ENCODE measurements at places on chromosomes 3 and 15.

DNA sequence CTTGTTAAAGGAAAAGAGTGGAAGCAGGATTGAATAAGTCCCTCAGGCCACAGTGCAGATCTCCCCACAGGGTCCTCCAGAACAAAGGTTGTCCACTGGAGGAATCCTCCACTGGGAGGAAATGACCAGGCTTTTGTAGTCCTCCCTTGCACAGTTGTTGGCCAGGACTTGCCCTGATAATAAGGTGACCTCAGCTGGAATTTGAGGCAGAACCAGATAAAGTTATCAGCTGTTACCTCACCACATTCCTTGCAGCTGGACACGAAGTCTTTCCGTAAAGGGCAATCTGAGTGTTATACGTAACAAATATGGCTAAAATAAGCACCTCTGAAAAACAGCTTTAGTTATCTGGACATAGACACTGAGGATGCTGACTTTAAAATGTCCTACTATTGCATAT lies 83.5 kb upstream of the NAALADL2 start:
- DNase-seq, result no peak

DNA sequence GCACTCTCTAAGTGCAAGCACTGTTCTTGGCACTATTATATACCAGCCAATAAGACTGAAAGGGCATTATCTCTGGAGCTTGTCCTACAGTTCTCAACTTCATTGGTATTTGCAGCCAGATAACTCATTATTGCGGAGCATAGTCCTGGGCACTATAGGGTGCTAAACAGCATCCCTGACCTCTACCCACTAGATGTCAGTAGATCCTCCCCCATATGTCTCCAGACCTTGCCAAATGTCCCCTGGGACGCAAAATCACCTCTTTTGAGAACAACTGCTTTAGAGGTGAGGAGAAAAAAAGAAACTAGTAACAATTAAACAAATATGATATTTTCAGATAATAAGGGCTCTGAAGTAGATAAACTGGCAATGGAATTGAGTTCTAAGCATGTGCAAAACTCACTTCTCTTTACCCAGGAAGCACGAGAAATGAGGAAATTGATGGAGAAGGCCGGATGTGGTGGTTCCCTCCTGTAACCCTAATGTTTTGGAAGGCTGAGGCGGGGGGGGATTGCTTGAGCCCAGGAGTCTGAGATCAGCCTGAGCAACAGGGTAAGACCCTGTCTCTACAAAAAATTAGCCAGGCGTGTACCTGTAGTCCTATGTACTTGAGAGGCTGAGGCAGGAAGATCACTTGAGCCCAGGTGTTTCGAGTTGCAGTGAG lies 61.4 kb downstream of the FRMD4B start:
- no peak for DNase-seq

DNA sequence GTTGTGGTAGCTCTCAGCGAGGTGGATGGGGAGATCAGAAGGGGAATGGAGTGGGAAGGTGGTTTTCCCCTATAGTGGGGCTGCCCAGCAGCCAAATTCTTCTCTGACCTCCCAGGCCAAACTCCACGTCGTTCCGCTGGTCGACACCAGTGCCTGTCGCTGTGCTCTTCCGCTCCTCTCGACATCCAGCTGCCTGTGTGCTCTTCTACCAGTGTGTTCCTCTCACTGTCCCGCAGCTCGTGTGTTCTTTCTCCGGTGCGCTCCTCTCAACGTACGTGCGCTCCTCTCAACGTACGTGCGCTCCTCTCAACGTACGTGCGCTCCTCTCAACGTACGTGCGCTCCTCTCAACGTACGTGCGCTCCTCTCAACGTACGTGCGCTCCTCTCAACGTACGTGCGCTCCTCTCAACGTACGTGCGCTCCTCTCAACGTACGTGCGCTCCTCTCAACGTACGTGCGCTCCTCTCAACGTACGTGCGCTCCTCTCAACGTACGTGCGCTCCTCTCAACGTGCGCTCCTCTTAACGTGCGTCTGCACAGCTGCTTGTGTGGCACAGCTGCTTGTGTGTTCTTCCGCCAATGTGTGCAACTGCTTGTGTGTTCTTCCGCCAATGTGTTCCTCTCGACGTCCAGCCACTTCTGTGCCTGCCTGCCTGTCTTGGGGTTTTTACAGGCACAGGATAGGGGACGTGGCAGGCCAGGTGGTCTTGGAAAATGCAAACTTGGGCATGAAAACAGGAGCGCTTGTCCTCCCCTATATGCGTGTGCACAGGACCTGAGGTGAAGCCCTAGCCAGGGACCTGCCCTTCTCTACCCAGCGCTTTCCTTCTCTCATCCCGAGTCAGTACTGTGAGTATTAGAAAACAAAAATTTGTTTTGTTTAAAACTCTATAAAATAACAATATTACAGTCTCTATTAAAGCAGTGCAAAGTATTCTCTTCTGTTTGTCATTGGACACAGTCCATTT lies 991.1 kb downstream of the GBE1 start:
- no peak for DNase-seq

DNA sequence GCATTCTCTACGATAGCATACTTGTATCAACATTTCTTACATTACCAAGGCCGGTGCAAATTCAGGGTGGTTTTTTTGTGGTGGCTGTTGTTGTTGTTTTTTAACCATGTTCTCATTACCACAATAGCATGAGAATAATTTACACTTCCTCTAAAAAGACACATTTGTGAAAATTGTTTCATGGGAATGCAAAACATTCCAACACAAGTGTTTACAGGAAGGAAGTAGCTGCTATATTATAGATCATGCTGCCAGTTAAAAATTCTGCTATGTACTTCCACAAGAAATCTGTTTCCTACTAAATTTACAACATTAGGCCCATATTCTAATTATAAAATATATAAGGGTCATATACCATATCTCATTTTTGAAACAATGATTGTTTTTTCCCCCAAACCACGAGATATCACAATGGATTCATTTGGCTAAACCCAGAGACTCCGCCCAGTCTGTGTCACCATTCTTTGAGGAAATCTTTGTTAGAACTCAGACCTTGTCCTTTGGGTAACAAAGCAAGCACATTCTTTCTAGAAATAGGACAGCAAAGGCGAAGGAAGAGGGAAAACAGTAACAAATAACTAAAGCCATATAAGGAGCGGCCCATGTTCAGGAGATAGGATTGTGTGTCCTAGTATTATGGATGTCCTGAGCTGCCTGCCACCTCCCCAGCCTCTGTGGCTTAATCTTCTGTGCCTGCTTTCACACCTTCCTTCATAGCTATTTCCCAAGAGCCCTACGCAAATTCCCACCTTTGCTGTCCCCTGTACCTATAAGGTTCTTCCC lies 60.1 kb downstream of the UACA start:
- DNase-seq, result no peak

DNA sequence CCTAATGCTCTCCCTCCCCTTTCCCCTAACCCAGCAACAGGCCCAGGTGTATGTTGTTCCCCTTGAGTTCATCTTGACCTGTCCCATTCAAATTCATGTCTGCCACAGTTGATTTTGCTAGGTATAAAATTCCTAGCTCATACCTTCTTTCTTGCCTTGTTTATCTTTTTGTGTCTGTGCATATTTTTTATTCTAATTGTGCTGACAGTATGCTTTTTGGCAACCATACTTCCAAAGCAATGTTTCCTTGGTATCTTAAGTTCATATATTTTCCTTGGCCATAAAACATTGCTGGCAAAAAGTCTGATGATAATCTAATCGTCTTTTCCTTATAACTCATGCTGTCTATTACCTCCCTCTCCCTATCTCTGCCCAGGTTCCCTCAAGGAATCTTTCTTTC lies 15.5 kb downstream of the LNP1 start:
- no peak for DNase-seq

- DNase-seq, result no peak
Measured at GRCh38 chr15:58058729-58059128, 6.8 kb downstream of the ALDH1A2 start.

- DNase-seq, result no peak
Measured at GRCh38 chr3:142863010-142863817, 25.7 kb downstream of the PCOLCE2 start.

DNA sequence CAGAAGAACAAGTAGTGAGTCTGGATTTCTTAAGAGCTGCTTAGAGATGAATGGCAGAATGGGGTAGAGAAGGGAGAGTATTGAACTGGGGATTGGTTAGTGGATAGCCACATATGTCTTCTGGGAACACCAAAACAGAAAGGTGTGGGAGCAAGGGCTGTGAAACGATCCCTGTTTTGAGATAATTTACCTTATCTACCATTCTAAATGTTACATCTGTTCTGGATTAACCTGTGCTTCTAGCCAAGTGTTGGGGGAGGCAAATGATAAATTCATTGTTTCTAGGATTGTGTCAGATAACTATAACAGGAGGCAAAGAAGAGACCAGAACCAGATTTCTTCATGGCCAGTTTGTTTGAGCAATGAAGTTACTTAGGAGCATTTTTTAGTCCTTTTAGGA lies 8.4 kb downstream of the NR1D2 start:
- no peak for DNase-seq

GRCh38 chr15:87910301-87910700 lies 346.2 kb downstream of the NTRK3 start:
- no peak for DNase-seq

GRCh38 chr15:25329696-25330095 lies 109.1 kb downstream of the UBE3A start:
- DNase-seq, result no peak

DNA sequence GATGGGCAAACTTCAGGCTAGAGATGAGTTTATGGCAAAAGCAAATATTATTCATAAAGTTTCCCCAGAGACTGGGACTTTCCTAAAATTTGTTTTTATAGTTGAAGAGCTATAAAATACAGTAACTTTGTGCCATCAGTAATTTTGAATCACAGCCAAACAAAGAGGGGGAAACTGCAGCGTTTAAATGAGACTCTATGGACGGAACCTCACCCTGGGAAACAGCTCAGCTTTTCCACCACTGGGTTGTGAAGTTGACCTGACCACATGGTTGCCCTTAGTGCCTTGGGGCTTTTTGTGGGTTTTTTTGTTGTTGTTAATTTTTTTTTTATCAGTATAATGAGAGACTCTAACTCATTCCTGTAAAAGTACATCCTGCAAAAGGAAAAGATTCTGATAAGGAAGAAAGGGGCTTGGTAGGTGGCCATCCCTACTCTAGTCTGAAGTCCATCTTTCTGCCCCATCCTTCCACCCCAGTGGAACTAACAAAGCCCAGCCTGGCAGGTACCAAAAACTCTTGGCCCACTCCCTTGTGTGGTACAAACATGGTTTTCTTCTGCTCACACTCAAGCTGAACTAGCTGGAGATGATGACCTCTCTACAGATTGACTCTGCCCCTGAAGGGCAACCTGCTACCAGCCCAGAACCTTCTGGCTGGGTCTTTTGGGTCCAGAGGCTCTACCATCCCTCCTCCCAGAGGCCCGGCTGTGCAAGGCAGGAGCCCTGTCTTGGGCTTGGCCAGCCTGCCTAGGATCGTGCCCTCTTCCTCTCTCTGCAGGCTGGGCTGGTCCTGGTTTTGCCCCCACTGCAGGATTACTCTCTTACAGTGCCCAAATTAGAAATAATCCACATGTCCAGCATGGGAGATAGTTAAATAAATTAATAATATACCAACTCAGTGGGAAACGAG lies 41.2 kb downstream of the RLBP1 start:
- DNase-seq, result peak; percentile 50

DNA sequence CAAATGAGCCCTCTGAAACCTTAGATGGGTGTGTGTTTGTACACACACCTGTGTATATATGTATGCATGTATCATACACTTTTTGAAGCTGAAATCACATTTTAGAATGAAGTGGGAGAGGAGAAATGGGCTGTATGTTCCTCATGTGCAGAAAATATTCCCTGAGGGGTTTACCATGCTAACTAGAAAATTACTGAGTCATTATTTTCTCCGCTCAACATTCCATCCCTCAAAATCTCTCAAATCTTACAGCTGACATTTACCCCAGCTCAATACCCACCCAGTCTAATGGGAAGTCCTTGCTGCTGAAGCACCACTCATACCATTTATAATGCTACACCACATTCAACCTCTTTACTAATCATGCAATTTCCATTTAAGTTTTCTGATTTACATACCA lies 138.6 kb downstream of the P2RY1 start:
- DNase-seq, result no peak

DNA sequence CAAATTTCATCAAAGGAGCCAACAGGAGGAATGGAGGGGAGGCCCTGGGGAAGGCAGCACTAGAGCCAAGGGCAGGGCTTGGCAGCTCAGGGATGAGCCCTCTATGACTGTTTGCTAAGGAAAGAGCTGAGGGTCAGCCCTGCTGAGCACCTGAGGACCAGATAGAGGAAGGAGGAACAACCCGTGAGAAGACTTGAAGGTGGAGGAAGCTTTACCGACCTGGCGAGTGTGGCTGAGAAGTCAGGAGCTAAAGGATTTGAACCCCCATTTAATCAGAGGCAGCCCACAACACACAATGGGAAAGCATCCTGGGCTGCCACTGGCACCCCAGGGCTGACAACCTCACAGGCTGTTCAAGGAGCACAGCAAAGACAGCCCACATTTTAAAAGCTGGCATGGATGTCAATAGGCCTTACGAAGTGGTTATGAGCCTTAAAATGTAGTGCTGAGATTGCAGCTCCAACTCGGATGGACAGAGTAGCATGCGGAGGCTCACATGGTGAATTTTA lies 20.7 kb upstream of the LRRC2 start:
- DNase-seq, result no peak

All from stimulated activated CD4-positive, alpha-beta T cell treated with anti-CD3 and anti-CD28 coated beads, Interleukin-15, amount 100 ng/mL, for 48 hours (primary cell).